ENCODE measurements at places on chromosomes 16 and 17.

DNA sequence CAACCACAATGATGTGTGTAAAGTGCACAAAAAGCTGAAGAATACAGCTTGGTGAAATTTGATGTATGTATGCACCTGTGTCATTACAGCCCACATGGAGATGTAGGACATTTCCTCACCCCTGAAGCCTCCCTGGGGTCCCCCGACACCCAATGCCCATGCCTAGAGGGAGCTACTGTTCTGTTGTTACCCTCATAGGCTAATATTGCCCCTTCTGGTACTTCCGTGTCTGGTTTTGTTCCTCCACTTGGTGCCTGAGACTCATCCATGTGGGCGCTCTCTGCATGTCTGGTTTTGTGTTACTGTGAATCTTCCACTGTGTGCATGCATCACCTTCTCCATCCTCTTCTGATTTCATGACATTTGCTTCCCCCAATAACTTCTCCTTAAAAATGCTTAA, 18.6 kb downstream of the TNFRSF13B start:
- DNase-seq = no peak

- no peak for DNase-seq
Observed at GRCh38 chr16:89060207-89060794, 33.4 kb upstream of the ACSF3 start.

DNA sequence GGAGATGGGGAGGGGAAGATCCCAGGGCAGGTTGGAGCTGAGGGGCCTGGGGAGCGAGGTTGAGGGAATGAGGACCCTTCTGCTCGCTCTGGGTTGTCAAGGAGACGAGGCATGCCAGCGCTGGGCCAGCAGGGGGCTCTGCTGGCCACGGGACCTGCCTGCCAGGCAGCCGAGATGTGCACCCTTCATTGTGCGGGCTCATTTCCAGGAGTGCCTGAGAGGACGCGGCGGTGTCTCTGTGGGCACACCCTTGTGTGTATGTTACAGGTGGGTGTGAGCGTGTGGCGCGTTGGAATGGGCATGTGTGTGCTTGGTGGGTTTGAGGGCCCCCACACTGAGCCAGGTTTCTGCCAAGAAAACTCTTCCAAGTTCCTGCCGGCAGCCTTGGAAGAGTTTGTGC, 15.9 kb downstream of the ARHGAP23 start:
- peak; percentile 66 for DNase-seq

- DNase-seq = no peak
Observed at GRCh38 chr17:78808163-78808562, 26.1 kb upstream of the CYTH1 start.

- DNase-seq = no peak
Observed at GRCh38 chr16:73614131-73614530, 566.2 kb upstream of the ZFHX3 start.

DNA sequence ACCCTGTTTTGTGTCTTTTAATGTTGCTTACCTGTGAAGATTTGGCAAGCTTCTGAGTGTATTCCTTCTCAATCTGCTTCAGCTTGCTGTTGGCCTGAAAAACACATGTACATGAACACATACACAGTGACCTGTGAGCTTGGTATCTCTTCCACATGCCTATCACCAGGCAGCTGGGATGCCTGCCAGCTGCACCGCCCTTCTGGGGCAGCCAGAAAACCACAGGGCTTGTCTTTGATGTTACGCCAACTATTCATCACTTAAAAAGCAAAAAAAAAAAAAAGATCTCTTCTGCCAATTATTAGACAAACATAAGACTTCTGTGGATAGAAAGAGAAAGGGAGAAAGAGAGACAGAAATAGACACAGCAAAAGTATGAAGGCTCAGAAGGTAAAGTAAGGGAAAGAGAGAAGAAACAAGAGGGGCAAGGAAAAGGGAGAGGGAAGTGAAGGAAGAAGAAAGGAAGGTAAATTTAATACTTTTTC, 189.2 kb upstream of the AXIN2 start:
- DNase-seq = peak; percentile 38

- no peak for DNase-seq
Observed at GRCh38 chr16:21626659-21627277, 25.6 kb downstream of the IGSF6 start.

- DNase-seq = no peak
Observed at GRCh38 chr16:58449768-58450167, 50.2 kb upstream of the NDRG4 start.

- DNase-seq = no peak
Observed at GRCh38 chr17:36036235-36036634, 18.5 kb upstream of the CCL23 start.

DNA sequence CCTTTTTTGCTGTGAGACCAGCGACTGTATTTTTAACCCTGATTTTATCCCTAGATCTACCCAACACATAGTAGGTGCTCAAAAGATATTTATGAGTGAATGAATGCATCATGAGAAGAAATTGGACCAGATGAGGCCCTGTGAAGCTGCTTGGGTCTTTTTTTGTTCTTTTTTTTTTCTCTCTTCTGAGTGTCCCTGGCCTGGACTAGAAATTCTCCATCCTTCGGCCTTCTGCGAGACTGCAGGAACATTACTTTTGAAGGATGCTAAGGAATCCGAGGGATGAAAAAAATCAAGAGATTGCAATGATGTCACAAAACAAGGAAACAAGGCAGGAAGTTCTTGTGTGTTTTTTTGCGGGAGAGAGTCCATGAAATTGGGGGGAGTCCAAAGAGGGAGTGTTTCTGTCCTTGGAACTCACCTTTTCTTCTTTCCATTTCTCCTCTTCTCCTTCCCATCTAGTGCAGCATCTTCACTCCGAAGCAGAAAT, 560 bp upstream of the RUSF1 start:
- DNase-seq = no peak

DNA sequence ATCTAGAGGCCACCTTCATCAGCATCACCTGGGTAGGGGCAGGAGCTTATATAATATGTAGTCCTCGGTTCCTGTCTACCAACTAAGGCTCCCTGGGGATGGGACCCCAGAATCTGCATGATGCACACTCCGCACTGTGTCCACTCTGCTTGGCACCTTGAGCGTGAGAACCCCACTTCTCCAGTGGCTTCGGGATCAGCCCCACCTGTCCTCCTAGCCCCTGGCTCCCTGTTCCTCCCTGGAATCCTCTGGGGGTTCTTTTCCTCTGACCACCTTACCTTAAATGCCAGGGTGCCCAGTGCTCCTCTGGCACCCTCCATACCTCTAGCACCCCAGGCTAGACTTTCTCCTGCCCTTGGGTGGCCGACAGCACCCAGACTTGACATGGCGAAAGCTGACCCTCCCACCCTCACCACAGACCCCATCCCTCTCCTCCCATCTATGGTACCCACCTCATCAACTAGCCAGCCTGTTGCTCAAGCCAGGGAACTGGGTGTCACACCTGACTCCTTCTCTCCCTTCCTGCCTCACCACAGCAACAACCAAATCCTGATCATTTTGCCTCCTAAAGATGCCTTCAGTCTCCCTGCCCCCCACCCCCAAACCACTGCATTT, 2.8 kb upstream of the NXPH3 start:
- DNase-seq = no peak

DNA sequence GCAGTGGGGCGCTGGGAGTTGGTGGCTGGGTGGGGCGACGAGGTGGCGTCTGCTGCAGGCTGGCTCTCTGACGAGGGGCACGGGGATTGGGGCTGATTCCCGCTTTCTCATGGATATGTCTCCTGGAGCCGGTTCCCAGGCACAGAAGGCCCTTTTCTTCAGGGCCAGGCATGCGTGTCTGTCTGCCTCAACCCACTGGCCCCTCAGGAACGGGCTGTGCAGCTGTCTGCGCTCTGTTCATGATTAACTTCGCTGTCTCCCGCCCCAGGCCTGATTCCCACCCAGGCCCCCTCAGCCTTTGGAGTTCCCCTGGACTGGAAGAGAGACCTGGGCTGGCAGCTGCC, 53.1 kb downstream of the RAP1GAP2 start:
- no peak for DNase-seq

GRCh38 chr16:89449726-89450335, 40.5 kb downstream of the ANKRD11 start:
- DNase-seq = no peak

DNA sequence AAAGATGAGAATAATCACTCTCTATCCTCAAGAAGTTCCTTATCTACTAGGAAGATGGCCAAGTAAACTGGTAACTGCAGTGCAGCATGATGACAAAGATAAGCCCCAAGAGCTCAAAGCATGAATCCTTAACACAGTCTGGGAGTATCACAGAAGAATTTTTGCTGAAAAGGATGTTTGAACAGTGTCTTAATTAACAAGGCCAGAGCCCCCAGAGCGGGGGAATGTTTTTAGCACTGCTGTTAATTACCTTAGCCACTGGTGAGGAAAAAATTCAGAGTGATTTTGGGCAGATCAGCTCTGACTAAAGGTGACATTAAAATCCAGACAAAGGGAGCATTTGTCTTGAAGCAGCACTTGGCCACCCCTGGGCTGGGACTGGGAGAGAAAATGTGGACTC, 30.1 kb downstream of the ADAMTS18 start:
- DNase-seq = no peak

DNA sequence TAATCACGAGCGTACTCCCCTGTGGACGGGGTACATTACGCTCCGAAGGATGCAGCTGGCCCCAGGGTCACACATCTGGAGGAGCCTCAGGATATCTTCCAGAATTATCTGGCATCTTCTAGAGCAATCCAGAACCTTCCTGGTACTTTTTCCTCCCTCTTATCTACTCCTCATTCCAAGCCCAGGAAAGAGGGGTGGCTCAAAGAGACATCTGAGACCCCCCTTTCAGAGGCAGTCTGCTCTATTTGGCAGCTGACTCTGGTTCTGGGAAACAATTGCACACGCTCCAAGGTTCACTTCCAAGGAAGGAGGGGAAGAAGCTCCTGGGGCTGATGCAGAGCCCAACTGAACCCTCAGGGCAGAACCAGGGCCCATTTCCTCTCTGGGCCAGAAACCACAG, 14.9 kb downstream of the RBFOX3 start:
- DNase-seq = no peak
